Epithelial cell of esophagus (primary cell): ENCODE measurements at places on chromosomes 3 and 15.

DNA sequence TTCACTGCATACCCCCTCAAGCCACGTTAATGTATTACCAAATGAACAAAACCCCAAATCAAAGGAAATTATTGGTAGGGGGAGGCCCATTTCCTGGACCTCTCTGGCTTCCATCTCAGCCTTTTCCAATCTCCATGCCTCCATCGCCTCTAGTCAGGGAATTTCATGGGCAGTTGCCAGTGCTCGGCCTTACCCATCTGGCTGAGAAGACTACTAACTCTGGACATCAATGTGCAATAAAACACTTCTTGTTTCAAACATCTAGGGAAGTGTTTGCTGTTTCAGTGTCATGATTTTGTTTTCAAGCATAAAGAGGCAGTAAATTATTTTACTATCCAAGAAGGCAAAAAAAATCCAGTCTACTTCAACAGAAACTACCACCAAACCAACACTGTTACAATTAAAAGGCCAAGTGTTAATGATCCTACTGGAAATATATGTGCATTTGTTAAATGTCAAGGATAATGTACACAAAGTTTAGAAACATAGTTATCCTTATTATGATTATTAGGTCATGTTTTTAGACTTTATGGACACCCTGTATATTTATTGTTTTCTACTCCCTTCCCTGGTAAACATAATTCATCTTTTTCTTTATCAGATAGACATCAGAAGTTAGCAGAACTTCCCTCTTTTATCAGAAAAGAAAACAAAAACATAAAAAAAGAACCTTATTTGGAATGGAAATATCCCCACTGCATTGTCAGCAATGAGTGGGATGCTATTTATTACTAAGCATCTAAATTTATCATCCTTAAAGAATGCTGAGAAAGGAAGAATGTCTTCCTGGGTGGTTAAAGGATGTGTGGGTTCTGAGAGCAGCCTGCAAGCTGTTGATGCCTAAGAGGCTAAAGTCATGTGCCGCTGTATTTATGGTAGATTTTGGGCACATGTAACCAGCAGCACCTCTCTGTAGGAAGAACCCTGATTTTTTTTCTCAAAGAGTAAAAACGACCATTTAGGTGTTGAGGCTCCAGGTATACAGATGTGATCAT, 15.2 kb downstream of the LDHAL6B start:
- DNase-seq, result no peak

DNA sequence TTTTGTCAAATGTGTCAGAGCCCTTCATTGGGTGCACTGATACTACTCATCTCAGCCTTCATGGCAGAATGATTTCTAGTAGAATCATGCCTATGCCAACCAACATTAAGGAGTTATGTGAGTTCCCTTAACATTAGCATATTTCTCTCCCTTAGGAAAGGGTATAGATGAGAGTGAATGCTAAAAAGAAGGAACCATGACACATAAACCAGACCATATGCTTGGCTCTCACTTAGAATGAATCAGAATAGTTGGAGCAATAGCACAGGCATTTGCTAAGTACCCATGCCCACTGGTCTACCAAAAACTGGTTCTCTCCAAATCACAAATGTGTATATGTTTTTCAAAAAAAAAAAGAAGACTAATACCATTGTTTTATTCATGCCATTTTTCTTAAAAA, 51.1 kb downstream of the STRIT1 start:
- peak; percentile 37 for DNase-seq

DNA sequence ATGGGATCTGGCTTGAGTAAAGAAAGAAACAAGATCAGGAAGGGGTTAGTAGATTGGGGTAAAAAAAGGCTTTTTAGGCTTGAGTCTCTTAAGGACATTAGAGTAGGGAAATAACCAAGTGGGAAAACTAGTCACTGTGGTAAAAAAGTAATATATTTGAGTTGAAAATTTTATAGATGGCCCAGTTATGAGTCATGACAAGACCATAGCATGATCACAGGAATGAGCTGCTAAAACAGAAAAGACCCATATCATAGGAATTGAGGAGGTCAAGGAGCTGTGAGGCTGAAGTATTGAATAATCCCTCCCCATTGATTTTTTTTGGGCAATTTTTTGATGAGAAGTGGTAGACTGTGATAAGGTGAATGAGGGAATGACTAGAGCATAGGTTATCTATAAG, 69.2 kb upstream of the TBC1D5 start:
- DNase-seq, result no peak

- no peak for DNase-seq
Observed at GRCh38 chr15:66706225-66706732, 4.2 kb downstream of the SMAD6 start.

DNA sequence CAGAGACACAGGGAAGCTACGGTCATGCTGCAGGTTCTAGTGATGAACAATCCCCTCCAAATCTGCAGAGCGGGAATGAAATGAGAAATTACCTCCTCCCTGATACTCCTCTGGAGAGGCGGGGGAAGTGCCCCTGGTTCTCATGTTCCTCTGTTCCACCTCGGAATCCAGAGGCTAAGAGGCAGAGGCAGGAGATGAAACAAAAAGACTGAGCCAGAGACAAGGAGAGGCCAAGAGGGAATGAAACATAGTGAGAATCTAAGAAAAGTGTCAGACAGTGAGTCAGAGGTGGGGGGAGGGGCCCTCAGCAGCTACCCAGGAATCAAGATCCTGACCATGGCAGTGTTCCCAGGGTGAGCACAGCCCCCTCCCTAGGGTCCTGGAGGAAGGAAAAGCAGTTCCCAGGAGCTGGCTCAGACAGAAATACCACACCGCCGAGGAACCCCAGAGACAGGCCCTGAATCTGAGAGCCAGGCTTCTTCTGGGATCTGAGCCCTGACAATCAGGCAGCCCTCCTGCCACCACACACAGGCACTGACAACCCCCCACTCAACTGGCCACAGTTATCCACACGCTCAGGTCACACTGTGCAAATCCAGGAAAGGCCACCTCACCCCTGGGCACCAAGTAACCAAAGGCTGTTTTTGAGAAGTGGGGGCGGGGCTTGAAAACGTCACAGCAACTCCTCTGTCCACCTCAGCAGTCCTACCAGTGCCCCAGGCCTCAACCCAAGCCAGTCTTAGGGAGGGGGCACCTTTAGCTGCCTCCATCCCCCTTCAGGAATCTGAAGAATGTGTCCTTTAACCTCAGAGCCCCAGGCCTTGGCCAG, 2.4 kb downstream of the CSRNP1 start:
- DNase-seq, result peak; percentile 90

DNA sequence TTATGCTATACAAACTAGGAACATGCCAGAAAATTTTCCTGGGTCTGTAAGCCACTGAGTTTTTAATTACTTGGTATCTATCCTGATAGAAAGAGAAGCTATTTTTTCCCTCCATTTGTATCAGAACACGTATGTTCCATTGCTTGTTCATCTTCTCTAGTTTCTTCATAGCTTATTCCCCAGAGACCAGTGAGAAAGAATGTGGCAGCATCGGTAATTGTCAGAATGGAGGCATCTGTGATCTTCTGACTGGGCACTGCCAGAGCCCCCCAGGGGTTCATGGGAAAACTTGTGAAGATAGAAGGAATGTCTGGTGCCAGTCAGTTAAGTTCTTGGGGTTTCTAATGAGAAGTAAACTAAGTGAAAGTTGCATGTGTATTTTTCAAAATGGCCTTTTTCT, 720.2 kb upstream of the GOLIM4 start:
- no peak for DNase-seq

DNA sequence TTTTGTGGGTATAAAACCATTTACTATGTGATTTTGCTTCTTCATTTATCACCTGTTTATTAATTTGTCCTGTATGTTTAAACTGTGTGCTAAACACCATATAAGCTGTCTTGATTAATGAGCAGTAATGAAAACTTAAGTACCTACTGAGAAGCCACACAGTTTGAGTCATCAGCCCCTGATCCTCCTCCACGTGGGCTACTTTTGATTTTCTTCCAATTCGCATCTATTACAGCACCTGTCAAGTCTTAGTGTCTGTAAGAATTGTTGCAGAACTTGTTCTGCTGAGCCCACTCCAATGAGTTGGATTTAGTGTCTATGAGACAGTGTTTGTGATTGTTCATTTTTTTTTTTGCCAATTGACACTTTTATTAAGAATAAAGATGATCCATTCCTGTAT, 16.8 kb downstream of the EPHA6 start:
- peak; percentile 17 for DNase-seq
